ENCODE measurements at places on chromosomes 16 and 17.
A peak's percentile ranks its signal among the peaks of the same experiment; 100 is the strongest.

DNA sequence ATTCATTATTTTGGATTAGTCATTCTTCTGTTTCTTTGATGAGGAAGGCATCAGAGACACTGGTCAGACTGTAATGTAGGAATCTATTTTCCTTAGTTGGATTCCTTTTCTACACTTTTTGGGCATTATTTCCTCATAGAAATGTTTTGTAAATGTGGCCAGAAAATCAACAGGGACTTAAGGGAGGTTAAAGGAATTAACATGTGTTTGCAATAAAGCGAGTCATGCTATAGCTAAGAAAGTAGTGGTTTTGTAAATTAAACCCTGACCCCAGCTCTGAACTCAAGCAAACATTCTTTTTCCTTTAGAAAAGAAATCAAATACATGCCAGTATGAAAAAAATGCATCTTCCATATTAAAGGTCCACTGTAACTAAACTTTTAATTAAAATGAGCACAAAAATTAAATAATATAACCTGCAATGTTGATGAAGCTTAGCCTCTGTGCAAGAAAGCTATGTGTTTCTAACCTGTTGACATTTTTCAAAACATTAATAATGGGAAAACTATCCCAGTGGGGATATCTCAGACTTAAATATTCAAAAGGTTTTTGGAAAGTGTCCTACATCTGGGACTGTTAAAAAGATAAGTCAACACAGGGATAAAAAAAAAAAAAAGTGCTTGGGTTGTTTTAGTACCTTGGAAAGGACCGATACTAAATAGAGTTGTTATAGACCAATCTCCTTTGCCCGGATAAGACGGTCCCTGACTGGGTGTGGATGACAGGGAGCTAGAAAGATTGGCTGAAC, 428.0 kb downstream of the CA10 start:
- DNase-seq = no peak

DNA sequence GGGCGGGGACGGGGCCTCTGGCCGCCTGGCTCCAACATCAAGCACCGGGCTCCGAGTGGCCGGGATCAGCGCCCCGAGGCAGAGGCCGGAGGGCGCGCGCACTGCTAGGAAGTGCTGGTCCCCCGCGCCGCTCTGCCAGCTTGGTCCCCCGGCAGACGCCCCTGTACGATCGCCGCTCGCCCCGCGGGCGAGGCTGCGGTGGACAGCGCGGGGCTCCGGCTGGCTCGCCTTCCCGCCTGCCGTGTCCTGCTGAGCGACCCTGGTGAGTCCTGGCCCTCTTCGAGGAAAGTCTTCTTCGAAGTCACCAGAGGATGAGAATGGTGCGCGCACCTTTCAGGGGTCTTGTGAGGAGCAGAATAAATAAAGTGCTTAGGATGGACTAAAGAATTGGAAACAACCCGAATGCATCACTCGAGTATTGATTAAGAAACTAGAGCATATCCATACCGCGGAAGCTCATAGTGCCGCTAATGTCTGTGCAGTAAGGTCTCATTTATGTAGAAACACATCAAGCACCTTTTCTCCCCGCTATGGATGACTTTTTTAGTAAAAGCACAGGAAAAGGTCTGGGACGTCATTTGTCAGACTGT, 392 bp downstream of the ZNF213 start:
- no peak for DNase-seq

- DNase-seq = no peak
Measured at GRCh38 chr17:37179893-37180292, 195.9 kb upstream of the C17orf78 start.

- no peak for DNase-seq
Measured at GRCh38 chr16:82652826-82653225, 26.1 kb downstream of the CDH13 start.

DNA sequence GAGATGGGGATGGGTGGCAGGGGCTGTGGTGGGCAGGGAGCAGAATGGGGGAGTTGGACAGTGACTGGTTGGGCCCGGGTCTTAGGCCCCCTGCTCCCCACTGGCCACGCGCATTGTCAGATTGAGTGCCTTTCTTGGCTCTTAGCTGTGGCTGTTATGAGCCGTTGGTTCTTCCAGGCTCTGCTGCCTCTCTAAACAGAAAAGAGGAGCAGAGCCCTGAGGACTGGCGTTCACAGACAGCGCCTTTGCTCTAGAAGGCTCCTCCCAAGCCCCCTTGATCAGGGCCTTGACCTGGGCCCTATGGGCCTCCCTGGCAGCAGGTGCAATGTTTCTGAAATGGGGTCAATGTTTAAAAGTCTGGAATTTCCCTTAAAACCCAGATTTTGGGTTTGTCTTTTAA, 14.8 kb upstream of the NUDT16L1 start:
- DNase-seq = no peak

- no peak for DNase-seq
Measured at GRCh38 chr16:68344252-68344651, 33.4 kb downstream of the PRMT7 start.

DNA sequence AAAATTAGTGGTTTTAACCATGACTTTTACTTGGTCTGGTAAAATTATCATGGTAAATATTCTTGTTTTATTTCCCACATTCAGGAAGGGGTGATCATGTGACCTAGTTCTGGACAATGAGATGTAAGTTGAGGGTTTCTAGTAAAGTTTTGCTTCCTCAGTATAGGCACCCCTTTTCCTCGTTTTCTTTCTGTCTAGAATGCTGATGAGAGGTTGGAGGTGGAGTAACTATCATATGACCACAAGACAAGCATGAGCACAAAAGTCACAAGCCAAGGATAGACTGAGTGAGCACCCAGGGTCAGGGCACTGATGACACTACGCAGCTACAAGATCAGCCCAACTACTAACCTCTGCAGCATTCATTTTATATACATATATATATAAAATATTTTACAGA, 53.9 kb downstream of the MYO1D start:
- no peak for DNase-seq

DNA sequence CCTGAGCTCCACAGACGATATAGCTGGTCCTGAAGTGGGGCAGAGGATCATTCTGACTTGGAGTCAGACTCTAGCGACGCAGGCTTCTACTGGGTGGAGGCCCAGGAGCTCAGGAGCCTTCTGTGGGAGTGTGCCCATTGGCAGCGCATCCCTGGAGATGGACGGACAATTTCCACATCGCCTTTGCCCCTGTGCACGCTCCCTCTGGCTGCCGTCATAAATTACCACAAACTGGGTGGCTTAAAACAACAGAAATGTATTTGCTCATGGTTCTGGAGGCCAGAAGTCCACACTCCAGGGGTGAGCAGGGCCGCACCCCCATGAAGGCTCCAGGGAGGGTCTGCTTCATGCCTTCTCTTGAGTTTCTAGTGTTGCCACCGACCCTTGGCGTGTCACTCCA, 6.9 kb downstream of the CARD14 start:
- DNase-seq = no peak

DNA sequence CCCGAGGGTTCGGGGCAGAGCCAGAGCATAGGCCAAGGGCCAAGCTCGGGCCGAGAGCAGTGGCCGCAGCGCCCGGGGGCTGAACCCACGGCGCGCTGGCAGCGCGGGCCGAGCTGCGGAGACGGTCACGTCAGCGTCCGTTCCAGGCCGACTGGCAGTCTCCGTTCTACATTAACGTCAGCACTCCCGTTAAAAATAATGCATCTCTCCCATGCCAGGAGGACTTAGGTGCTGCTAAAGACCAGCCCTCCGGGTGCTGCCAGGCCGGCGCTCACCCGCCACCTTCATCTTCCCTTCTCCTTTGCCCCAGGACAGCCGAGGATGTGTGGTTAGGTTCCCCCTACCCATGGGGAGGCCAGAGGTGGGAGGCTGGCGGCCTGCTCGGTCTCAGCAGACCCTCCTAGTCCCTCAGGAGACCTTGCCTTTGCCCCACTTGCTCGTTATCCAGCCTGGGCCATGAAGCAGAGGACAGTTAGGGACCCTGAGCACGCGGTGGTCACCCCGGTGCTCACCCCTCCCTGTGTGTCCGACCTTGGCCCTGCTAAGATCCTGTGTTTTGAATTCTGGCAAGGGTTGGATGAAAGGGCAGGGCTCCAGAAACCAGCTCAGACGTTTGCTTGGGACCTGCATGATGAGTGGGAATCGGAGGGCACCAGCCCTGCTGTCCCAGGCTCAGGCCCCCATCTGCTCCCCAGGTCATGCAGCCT, 572 bp downstream of the MPG start:
- no peak for DNase-seq

GRCh38 chr17:1109606-1110540, 69.9 kb downstream of the ABR start:
- peak; percentile 20 for DNase-seq

GRCh38 chr17:65914784-65915342, 277.1 kb downstream of the CEP112 start:
- DNase-seq = no peak

DNA sequence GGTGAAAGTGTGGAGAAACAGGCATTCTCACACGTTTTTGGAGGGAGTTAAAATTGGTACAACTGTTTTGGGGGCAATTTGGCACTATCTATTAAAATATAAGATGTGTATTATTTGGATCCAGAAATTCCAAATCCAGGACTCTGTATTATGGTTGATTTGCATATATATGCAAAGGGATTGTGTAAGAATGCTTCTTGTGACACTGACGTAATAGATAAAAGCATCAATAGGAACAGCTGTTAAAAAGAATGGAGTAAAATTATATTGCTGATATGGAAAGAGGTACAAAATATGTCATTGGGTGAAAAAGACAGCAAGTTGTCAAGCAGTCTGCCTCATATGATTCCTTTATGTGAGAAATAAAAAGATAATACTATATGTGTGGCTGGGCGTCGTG, 17.3 kb downstream of the FA2H start:
- no peak for DNase-seq

- DNase-seq = no peak
Measured at GRCh38 chr17:78960928-78961327, 18.8 kb downstream of the LGALS3BP start.

DNA sequence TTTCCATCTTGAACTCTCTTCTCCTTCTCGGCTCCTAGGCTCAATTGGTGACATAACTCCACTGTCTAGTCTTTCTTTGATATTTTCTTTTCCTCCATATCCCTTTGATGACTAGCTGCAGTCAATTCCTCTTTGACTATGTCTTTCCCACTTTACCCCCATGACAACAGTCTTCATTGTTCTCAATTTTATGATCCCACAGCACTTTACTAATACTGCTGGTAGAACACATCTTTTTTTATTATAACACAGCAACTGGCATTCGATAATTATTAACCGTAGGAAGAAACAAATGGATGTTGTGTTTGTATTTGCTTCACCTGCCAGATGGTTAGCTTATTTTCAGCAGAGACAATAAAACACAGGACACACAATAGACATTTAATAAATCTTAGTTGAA, 1.3 kb downstream of the KRTAP3-3 start:
- no peak for DNase-seq

- DNase-seq = no peak
Measured at GRCh38 chr17:28684963-28685362, 23.0 kb downstream of the SUPT6H start.

DNA sequence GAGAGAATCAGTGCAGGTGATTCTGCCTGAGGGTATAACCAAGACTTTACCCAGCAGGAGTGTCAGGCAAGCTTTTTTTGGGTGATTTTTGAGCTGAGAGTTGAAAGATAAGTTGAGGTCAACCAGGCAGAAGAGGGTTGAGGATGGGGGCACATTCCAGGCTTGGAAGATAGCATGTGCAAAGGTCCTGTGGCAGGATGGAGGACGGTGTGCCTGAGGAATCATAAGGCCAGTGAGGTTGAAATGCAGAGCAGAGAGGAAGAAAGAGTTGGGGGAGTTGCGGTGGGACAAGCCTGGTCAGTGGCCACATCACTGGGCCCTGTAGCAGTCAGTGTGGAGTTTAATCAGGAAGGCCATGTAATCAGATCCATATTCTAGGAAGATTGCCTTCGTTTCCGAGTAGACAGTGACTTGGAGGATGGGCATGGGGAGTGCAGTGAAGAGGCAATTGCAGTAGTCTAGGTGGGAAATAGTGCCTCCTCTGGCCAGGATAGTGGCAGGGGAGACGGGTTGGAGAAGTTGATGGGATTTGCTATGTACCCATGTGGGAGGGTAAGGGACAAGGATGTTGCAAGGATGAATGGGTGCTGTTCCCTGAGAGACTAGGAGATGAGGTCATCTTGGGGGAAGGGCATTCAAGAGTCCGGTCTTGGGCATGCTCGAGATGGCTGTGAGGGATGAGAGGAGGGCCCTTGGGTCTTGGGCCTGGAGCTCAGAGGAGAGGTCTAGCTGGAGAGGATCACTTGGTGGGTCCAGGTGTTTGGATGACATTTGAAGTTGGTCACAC, 3.9 kb downstream of the PLEKHG4 start:
- DNase-seq = no peak

DNA sequence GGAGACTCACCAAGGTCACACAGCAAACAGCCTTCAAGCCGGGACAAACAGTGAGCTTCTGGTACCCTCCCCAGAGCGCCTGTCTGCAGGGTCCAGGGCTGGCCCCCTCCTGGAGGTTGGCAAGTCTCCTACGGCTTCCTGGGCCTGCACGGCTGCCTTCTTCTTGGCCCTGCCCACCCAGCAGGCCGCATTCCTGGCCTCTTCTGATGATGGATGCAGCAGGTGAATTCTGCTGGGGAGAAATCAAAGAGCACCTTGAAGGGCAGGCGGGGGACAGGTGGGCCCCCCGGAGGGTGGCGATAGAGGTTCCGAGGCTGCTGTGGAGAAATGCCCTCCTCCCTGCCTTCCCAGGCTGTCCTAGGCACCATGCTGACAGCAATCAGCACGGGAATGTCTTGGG, 3.8 kb upstream of the NOS2 start:
- DNase-seq = no peak

GRCh38 chr16:60199150-60199549, 1465.0 kb upstream of the GOT2 start:
- DNase-seq = no peak

GRCh38 chr17:16569358-16569712, 331 bp upstream of the ZNF287 start:
- DNase-seq = no peak

GRCh38 chr16:72894293-72895151, 153.4 kb downstream of the ZFHX3 start:
- DNase-seq = no peak

GRCh38 chr17:79926142-79926604, 86.9 kb upstream of the CBX4 start:
- no peak for DNase-seq

DNA sequence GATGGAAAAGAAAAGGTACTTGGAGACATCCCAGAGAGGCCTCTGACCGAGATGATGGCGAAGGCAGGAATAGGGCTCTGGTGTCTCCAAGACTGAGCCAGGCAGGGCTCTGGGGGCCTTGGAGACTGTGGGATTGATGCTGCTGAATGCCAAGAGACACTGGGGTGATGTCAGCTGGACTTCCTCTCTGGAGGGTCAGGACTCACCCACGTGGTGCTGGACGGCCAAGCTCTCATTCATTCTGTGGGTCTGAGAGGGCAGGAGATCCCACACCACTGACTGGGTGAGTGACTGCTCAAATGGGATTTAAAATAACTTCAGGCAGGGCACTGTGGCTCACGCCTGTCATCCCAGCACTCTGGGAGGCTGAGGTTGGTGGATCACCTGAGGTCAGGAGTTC, 64.8 kb downstream of the NT5M start:
- no peak for DNase-seq

DNA sequence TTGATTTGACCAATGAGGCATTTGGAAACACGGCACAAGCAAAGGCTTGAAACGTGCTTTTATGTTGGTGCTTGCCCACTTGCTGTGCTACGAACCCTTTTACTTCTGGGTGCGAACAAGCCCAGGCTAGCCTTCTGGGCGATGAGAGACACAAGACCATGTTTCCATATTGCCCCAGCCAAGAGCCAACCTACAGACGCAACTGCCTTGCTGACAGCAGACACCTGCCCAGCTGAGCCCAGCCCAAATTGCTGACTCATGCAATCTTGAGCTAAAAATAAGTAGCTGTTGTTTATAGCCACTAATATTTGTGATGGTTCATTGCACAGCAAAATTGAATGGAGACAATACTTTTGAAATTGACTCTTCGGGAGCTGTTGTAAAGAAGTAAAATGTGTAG, 464.5 kb downstream of the WWOX start:
- DNase-seq = no peak
